NCI-H1417 treated with DMSO at 0.1 percent for 48 hours (cell line): ENCODE measurements at places on chromosomes 6 and 20.

GRCh38 chr6:149634315-149634714, 14.2 kb downstream of the KATNA1 start:
- DNase-seq = no peak

DNA sequence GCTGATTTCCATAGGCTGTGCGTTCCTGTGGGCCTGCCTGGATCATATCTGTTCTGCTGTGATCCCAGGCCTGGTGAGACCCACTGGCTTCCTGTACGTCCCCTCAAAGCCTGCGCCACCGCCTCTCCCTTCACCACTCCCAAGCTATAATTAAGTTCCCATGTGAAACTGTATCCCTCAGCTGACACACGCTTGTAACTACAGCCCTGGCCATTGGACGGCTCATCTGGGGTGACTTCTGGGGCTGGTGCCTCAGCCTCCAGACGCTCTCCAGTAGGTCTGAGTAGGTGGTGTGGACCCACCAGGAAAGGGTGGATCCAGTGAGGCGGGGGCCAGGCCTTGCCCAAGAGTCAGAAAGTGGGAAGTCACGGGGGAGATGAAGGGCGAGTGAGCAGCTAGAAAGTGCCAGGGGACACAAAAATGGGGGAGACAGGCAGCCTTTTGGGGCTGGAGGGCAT, 21.0 kb downstream of the PPARD start:
- DNase-seq = no peak

- no peak for DNase-seq
Measured at GRCh38 chr6:100353276-100354015, 111.3 kb downstream of the SIM1 start.

GRCh38 chr20:5658912-5659345, 91.3 kb upstream of the SHLD1 start:
- DNase-seq = no peak

DNA sequence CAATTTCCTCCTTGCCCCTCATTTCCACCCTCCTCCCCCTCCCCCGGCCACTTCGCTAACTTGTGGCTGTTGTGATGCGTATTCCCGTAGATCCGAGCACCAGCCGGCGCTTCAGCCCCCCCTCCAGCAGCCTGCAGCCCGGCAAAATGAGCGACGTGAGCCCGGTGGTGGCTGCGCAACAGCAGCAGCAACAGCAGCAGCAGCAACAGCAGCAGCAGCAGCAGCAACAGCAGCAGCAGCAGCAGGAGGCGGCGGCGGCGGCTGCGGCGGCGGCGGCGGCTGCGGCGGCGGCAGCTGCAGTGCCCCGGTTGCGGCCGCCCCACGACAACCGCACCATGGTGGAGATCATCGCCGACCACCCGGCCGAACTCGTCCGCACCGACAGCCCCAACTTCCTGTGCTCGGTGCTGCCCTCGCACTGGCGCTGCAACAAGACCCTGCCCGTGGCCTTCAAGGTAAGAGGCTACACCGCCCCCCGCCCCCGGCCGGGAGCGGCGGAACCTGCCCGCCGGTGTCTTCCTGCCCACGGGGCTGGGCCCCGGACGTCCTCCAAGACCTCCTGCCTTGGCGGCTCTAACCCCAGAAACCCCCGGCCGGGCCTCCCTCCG, 44.9 kb upstream of the SUPT3H start:
- no peak for DNase-seq

GRCh38 chr6:27592481-27593199, 119.7 kb upstream of the ZNF184 start:
- no peak for DNase-seq

GRCh38 chr6:99603421-99604165, 3.0 kb upstream of the PRDM13 start:
- DNase-seq = no peak

- no peak for DNase-seq
Measured at GRCh38 chr6:149267513-149268043, 49.9 kb upstream of the TAB2 start.

DNA sequence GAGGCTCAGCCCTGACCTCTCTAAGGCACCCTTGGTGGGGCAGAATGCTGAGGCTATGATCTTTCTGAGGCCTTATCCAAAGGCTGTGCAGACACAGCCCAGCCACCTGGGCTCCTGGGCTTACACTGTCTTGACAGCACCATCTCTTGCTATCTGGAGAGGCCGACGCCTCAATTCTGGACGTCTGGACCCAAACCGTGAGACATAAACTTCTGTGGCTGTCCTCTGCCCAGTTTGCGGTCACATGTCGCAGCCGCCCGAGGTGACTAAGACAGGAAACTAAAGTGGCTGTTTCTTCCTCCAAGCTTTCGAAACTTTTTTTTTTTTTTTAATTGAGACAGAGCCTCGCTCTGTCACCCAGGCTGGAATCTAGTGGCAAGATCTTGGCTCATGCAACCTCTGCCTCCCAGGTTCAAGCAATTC, 49.3 kb downstream of the PRR18 start:
- no peak for DNase-seq

DNA sequence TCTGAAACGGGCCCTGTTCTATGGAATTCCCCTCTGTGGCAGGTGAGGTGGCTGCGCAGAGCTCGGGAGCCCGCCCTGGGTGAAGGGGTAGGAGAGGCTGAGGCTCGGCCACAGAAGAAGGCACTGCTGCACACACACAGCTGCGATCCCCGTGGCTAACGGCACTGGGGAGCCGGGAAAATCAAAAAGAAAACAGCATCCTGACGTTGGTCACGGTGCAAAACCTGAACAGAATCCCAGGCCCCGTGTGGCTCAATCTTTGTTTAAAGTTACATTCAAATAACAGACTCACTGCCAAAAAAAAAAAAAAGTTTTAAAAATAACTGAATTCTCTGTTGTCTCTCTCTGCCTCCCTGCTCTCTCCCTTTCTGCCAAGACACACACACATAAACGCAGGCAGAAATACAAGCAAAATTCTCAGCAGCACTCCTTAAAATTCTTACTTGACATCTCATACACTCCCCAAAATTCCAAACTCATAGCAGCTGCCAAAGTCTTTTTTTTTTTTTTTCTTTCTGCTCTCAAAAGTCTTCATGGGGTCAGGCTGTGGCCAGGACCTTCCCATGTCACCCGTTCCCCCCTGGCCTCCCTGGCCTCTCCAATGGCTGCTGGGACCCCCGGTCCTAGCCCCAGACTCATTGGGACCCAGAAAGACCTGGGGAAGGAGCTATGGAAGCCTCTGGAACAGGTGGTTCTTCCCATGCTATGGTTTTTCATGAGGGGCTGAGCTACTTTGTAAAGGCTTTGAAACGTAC, 248.8 kb downstream of the TTLL2 start:
- DNase-seq = no peak

- no peak for DNase-seq
Measured at GRCh38 chr20:32406701-32407100, 48.6 kb downstream of the ASXL1 start.

DNA sequence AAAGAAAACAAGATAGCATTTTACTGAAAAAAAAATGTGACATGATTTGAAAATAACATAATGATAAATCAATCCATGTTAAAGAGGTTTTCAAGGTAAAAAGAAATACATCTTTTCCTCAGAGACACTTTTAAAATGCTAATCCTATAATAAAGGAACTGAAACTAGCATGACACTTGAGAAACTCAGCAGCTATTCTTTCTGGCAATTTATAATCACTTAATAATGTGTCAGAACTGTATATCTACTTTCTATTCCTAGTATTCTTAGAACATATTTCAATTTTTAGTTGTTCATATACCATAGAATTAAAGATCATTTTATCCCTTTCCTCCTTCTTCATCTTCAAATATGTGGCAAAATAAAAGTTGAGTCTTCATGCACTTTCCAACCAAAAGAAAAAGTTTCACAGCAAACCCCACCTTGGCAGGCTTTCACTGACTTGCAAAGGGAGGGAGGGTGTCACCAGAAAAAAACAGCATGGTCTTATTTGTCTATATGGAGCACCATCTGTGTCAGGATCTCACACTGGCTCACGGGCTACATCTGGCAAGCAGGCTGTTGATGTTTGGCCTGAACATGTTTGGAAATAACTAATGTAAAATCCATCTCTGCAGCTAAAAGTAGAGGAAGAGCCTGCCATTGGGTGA, 48.5 kb downstream of the FHL5 start:
- DNase-seq = no peak

DNA sequence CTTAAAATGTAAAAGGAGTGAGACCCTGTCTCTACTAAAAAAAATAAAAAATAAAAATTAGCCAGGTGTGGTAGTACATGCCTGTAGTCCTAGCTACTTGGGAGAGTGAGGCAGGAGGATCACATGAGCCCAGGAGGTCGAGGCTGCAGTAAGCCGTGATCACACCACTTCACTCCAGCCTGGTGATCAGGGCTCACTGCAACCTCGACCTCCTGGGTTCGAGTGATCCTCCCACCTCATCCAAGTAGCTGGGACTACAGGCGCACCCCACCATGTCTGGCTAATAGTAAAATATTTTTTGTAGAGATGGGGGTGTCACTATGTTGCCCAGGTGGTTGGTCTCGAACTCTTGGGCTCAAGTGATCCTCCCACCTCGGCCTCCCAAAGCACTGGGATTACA, 8.1 kb upstream of the FOXS1 start:
- DNase-seq = no peak

DNA sequence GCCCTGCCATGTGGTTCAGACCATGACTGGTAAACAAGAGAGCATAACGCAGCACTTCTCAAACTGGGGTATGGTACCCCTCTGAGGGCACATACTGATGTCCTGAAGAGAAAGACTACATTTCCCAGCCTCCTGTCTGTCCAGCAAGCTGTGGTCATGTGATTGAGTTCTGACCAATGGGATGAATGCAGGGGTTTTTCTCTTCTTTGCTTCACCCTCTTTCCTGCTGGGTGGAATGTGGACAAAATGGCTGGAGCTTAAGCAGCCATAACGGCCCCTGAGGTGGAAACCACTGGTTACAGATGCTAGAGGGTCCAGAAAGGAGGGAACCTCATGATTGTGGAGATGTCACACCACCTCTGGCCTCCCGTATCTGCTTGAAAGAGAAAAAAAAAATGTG, 19.4 kb upstream of the KCNB1 start:
- no peak for DNase-seq

- DNase-seq = no peak
Measured at GRCh38 chr6:127618729-127619128, 41.8 kb downstream of the C6orf58 start.

- DNase-seq = no peak
Measured at GRCh38 chr20:4153251-4153650, 137.9 kb upstream of the RNF24 start.

GRCh38 chr6:13863699-13864155, 49.4 kb upstream of the MCUR1 start:
- DNase-seq = no peak

DNA sequence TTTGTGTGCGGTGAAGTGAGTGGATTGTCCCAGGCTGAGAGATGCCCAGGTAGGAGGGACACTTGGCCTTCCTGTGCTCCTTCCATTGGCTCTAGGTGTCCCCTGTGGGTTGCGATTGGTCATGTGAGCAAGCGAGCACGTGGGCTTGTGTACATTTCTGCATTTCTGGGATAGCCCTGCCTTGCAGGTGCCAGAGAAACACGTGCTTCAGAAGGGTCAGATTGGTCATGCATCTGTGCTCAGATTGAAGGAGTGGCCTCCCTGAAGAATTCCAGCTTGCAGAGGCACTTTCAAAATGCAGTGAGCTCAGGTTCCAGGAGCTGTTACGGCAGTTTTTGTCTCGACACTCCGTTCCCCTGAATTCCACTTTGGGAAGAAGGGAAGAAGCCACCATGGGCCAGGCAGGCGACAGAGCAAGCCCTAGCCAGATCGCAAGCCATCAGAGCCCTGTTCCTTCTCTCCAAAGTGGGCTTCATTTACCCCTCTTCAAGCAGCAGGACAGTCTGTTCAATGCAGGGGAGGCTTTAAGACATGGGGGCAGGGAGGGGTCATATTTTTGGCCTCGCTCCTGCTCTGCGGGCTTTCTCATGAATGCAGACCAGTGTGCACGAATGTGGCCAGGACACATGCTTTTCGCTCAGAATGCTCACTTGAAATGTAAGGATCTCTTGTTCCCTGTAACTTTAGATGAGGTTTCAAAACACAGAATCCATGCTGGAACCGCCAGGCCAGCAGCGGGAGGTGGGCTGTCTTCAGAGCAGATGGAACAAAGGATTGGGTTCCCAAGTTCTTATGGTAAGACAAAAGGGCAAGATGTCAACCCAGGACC, 78.6 kb upstream of the AKAP12 start:
- no peak for DNase-seq

GRCh38 chr20:44495257-44495656, 19.6 kb downstream of the TTPAL start:
- DNase-seq = no peak

DNA sequence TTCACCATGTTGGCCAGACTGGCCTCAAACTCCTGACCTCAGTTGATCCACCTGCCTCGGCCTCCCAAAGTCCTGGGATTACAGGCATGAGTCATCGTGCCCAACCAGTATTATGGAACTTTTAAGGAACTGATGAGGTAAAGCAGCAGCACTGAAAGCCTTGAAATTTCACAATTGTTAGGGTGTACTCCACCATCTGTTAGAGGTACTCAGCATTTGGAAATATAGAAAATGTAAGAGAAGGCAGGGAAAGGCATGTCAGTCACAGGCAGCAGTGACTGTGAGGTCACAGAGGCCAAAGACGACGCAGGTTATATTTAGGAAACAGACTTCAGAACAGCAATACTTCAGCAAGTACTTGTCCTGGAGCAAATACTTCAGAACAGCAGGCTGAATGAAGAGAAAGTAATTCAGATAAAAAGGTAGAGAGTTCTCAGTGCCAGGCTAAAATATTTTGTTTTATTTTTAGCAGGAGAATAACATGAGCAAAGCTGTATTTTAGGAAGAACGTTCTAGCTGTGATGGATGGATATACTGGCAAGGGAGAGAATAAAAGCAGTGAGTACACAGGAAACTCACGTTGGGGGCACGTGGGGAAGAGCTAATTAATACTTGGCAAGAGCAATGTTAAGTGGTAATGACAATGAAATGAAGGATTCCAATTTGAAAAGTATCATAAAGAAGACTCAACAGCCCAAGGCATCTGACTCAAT, 67.2 kb downstream of the DTNBP1 start:
- DNase-seq = no peak

GRCh38 chr6:81668615-81669047, 83.8 kb downstream of the TENT5A start:
- no peak for DNase-seq

- no peak for DNase-seq
Measured at GRCh38 chr6:30640481-30640880, 6.5 kb upstream of the C6orf136 start.

DNA sequence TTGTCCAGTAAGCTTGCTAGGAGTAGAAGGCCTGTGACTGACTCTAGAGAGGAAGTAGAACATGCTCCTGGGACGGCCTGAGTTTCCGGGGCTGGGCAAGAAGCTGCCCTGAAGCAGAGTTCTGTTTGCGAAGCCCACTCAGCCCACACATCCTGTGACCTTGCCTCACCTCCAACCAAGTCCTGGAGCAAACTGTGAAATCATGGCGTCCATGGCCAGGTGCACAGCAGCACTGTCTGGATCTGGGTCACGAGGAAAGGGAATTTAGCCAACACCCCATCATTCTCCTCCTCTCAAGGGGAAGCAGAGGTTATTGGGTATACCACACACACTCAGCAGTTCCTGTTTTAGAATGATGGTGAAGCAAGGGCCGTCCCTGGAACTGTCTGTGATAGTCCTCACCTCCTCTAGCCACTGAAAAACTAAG, 87.5 kb downstream of the CRYBG1 start:
- no peak for DNase-seq

- no peak for DNase-seq
Measured at GRCh38 chr20:1390581-1391403, 2.1 kb downstream of the FKBP1A start.
